ENCODE measurements at places on chromosomes 13 and 19.

- no peak for DNase-seq
Observed at GRCh38 chr13:28820099-28821051, at the start of gene MTUS2. Gene MTUS2 (plus strand): TSS chr13:28820339.

GRCh38 chr13:76894401-76895110 lies 8.4 kb upstream of the KCTD12 start:
- no peak for DNase-seq

GRCh38 chr13:114134944-114135610 lies 2.7 kb upstream of the RASA3 start:
- DNase-seq: no peak

DNA sequence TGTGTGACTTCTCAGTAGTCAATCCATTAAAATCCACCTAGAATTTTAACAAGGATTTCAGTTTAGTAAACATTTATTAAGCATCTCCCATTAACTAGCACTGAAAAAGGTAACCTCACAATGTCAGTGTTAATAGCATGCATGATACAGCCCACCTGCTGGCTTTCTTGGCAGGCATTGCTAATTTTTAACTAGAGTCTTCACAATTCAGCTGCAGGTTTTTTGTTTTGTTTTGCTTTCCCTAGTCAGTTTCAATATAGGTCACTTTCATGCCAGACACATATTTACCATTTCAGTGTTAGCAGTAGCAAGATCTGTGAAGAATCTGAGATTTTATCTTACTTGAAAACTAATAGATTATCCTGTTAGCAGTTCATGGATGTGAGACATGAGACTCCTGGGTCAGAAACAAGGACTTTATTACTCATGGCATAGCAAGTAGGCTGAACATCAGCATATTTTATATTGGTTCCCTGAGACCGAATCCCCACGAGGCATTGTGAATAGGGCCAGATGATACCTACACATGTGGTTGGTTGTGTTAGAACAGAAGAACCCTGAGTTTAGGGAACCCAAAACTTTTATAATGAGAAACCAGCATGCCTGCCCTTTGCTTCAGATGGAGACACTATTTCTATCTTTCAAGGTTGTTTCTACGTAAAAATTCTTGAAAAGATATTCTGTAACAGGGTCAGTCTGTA lies 198.0 kb upstream of the HTR2A start:
- no peak for DNase-seq

DNA sequence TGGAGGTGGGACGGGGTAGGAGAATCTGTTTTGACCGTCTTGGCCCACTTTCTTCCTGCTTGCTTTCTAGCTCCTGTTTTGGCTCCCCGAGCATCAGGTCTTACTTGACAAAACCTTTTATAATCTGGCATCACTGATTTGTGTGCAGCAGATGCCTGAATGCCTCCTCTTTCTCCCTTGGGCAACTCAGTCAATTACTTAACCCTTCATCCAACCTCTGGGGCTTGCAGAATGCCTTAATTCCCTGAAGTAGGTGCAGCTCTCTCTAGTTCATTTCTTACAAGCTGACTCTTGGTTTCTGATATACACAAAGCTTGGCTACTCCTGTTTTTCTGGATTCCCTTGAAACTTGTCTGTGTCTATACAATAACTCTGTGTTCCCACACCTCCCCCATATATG lies 5.7 kb upstream of the NUP58 start:
- no peak for DNase-seq

- DNase-seq: no peak
Observed at GRCh38 chr13:75256922-75257321, 225.0 kb downstream of the TBC1D4 start.

DNA sequence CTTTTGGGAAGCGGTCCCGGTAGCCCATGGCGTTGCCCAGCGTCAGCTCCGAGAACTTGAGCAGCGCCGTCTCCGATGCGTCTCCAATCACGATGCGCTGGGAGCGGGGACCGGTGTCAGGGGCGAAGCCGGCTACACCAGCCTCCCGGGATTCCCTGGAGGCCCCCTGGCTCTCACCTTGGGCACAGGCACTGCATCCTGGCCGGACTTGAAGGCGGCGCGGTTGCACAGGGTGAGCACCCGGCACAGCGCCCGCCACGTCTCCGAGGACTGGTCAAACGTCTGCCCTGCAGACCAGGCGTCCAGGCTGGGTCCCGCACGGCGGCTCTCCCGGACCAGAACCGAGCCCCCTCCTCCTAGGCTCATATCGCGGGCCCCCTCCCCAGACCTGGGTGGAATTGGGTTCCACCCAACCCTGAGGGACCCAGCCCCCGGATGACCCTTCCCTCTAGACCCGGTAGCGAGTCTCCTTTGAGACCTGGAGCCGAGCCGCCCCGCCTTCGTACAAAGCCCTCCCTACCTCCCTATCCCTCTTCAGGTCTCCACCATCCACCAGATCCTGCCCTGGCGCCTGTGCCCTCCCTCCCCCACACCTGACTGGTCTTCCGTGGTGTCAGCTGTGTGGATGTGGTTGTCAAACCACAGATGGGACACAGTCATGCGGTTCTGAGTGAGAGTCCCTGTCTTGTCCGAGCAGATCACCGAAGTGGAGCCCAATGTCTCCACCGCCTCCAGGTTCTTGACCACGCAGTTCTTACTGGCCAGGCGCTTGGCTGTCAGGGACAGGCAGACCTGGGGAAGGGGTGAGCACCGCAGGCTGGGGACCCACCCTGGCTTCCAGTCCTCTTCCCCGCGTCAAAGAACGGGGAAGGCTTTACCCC lies 4.8 kb downstream of the ATP4A start:
- no peak for DNase-seq

- DNase-seq: no peak
Observed at GRCh38 chr13:35675651-35676050, 199.2 kb upstream of the MAB21L1 start.

DNA sequence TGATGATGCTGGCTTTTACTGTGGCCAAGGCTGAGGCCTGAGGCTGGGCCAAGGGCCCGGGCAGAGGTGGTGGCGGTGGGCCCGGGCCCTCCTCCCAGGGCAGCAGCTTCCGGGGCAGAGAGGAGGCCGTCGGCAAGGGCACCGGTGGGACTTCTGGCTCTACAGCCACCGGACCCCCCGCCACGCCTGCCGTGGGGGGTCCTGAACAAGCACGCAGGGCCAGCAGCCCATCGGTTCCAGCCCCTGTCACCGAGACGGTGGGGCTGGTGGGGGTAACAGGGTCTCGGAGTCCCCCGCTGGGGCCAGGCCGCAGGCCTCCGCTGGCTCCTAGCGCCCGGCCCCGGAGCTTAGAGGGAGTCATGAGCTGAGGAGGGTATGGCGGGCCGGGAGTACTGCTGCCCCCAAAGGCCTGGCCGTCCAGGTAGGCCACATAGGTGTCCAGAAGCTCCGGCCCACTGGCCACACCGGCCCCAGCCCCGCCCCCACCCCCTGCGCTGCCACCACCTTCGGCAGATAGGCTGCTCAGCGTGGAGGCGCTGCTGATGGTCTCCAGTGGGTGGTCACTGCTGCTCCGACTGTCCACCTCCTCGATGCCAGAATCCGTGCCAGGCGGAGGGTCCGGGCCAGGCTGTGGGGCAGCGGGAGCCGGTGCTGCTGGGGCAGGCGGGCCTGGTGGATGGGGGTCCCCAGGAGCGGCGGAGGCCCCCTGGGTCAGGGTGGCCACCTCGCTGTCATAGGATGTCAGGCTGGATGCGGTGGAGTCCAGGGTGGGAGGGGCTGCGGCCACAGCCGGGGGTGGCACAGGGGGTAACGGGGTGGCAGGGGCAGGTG lies 17.3 kb downstream of the C19orf81 start:
- no peak for DNase-seq

GRCh38 chr19:8001995-8002849 lies 3.2 kb downstream of the ELAVL1 start:
- DNase-seq: peak; percentile 91

- DNase-seq: no peak
Observed at GRCh38 chr13:28621449-28621848, 37.5 kb upstream of the POMP start.

DNA sequence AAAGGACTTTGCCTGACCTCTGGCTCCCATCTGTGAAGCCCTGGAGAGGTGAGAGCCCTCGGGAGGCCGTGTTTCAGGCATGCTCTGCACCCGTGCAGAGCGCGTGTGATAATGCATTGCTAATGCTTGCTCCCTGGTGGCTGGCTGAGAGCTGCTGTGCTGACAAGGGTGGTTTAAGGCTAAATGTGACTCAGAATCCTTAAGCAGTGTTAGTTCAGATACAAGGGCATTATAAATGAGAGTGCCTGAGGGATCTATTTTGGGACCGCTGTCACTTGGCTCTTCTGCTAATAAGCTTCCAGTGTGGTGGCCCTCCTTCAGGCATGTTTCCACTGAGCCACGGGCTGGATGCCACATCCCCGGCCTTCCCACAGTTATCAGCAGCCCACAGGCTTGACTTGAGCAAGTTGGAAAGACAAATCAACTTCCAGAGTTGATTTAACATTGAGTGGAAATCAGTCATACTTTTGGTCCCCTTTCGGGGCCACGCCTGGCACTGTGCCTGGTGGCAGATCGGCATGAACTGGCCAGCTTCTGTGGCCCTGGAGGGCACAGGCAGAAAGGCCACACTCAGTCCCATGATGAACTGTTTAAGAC lies 17.0 kb downstream of the ALOX5AP start:
- peak; percentile 30 for DNase-seq

GRCh38 chr19:48123907-48124651 lies 13.5 kb upstream of the PLA2G4C start:
- DNase-seq: peak; percentile 94

DNA sequence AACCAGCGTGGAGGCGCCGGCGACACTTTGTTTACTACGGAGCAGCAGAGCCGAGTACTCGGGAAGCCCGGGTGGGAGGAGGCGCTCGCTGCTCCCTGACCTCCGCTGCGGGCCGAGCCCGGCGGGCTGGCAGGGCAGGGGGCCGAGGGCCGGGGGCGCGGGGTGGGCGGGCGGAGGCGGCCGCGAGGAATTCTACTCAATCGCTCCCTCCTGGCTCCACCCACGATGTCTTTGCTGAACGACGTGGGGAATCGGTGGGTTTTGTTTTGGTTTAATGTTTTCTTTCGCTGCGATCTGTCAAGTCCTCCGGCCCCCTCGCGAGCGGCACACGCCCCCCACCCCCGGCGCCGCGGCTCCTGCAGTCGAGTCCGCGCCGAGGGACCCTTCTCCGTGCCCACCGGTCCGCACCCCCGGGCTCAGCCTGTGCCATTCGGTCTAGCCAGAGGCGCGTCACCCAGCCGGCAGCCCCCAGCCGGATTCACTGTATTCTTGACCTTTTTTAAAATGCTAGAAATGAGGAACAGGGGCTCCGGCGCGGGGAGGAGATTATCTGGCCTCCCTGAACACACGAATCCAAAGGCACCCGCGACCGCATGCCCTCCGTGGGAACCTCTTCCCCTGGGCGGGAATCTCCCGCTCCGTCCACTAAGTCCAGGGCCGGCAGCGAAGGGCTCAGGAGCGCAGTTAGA lies 636 bp upstream of the FOXO1 start:
- no peak for DNase-seq

GRCh38 chr19:4590559-4590958 lies 31.1 kb upstream of the SEMA6B start:
- DNase-seq: no peak

DNA sequence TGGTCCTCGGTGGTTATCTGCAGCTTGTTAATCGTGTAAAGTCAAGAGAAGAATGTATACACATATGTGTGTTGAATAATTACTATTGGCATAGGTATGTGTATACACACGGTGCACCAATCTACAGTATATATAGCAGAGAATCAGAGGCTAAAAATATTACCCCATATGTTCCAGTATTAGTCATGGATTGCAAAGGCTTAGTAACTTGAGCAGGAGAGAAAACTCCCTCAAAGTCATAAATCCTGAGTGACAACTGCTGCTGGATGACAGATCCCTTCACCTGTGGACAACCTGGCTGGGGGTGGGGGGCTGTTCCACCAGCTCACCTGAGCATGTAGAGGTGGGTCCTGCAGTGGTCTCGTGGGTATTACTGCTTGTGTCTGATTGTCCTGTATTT lies 185.0 kb downstream of the ZNF536 start:
- no peak for DNase-seq

DNA sequence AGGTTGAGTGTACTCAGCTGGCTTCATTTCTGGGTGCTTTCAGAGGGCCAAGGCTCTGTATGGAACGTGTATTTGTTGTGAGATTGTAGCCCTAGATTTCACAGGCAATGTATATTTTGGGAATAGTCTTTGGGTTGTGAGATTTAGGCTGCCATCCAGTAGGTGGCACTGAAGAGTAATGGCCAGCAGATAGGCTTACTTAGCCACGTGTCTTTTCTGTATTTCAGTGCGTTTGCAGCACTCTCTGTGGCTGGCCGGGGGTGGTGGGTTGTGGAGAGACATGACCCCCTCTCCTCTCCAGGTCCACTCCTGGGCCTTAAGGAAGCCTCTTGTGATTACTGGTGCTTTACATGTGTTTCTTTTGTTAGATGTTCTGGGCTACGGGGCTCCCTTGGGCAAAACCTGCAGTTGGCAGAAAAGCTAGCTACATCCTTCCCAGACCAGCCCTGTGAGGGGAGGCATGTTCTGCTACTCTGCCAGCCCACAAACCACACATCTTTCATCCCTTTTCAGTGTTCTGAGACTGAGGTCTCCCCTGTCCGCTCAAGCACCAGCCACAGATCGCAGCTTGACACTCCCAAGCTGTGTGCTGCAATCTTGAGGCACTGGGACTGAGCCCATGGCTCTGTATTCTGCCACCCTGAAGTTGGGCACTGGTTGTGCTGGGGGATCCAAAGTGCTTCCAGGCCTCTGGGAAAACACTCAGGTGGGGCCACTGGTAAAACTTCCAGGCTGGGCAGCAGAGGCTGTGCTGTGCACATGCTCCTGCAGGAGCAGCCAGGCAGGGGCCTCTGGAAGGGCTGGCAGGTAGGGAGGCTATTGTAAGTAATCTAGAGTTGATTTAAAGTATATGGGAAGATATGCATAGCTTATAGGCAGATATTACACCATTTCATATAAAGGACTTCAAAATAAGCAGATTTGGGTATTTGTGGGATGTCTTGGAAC lies 1096.8 kb upstream of the PCDH20 start:
- DNase-seq: peak; percentile 49

GRCh38 chr19:48826606-48827020 lies 9.7 kb downstream of the HSD17B14 start:
- no peak for DNase-seq

DNA sequence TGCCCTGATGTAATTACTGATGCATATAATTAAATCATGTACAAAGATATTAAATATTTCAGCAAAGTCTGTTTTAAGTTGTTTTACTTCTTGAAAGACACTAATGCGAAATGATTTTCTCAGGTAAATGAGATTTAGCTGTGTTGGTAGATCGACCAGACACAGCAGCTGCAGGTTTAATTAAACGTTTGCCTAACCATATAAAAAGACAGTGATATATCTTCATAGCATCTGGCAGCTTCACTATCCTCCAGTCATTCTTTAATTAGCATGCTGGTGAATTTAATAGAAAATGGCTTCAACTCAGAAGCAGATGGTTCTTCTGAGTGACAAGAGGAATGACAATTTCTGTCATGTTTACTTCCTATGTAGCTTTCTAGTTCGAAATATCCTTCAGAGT lies 69.3 kb downstream of the NHLRC3 start:
- DNase-seq: no peak

DNA sequence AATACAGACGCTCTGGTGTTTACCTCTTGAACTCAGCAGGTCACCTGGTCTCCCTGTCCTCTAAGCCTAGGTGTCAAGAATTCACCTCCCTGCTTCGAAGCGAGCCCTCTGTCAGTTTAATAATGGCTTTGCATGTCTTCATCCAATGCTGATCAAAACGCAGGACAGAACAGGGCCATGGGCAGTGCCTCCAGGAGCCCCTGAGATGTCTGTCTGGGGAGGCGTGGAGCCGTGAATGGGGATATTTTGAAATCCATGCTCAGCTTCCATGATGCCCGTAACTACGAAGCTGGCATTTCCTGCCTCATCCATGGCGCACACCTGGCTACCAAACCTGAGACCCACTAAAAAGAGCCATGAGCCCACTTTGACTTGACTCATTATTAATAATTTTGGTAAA lies 113.7 kb downstream of the RAB20 start:
- DNase-seq: no peak

All from foreskin fibroblast (primary cell).